ENCODE measurements at places on chromosomes 13 and 19.

DNA sequence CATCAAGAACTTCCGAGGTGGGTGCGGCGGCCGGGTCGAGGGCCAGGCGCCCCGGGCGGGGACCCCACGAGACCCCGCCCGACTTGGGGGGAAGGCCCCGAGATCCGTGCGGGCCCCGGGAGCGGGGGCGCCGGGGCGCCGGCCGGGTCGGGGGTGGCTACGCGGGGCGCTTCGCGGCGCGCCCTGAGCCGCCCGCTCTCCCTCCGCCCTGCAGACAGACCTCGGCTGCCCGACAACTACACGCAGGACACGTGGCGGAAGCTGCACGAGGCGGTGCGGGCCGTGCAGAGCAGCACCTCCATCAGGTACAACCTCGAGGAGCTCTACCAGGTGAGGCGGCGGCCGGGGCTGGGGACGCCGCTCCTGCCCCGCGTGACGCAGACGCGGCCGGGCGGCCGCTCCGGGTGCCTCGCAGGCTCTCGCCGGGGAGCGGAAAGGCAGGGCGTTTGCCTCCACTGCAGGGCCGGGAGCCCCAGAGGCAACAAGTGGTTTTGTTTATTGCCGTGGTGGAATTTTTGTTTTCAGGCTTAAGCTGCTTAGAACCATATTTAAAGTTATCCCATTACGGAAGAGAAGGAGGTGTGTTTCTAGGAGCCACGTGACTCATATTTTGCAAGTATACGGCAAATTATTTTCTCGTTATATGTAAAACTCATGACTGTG, 477 bp downstream of the CUL4A start:
- peak; percentile 41 for DNase-seq

GRCh38 chr19:2315818-2316353, 7.9 kb upstream of the LINGO3 start:
- DNase-seq = no peak

GRCh38 chr13:112809332-112810315, 119.8 kb downstream of the ATP11A start:
- no peak for DNase-seq

DNA sequence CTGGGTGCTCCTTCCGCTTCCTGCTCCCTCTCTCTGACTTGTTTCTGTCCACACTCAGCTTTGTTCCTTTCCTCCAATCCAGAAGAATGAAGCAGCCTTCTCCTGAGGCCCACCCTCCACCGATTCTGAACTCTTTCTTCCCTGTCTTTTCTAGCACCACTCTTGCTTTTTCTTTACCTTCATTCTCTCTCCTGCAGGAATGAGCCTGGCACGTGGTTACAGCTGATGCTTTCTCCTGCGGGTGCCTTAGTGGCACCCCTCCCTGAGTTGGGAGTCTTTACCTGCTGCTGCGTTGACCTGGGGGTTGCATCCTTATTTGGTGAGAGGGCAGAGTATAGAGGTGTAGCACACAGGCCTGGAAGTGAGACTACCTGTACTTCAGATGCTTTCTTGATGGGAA, 6.2 kb downstream of the UBAC2 start:
- no peak for DNase-seq

DNA sequence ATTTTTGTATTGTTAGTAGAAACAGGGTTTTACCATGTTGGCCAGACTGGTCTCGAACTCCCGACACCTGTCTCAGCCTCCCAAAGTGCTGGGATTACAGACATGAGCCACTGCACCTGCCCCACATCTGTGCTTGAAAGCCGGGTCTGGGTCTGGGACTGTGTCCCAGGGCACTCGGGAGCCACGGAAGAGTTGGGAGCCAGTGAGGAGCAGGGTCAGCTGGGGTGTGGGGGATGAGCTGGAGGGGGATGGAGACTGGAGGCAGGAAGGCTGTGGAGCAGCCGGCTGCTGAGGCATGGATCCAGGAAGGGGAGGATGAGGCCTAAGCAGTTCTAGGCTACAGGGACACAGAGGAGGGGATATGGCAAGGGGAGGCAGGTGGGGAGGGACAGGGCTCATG, 10.7 kb upstream of the SPACA4 start:
- no peak for DNase-seq

Measured in NCI-H345 (cell line).